Fibroblast of villous mesenchyme (primary cell): ENCODE measurements at places on chromosomes 2 and 18. TPM values are rescaled to one million over a fixed set of nuclear protein-coding genes. Genes with fewer than 3 reads are reported as not detected.

DNA sequence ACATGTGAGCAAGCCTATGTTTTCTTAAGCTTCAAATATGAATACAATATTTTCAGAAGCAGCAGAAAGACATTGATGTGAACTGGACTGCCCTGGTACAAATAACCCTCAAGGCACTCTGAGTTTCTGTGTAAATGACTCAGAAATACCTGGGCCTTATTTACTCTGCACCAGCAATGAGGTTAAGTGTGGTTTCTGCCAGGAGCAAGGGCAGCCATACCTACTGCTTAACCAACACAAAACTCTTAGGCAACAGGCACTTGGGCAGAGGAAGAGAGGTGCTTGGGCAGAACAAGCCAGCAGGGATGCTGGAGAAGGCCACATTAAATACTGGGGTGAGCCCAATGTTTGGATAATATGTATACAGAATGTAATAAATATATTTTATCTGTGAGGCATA, 29.4 kb upstream of the ARL5A start:
- DNase-seq: no peak

DNA sequence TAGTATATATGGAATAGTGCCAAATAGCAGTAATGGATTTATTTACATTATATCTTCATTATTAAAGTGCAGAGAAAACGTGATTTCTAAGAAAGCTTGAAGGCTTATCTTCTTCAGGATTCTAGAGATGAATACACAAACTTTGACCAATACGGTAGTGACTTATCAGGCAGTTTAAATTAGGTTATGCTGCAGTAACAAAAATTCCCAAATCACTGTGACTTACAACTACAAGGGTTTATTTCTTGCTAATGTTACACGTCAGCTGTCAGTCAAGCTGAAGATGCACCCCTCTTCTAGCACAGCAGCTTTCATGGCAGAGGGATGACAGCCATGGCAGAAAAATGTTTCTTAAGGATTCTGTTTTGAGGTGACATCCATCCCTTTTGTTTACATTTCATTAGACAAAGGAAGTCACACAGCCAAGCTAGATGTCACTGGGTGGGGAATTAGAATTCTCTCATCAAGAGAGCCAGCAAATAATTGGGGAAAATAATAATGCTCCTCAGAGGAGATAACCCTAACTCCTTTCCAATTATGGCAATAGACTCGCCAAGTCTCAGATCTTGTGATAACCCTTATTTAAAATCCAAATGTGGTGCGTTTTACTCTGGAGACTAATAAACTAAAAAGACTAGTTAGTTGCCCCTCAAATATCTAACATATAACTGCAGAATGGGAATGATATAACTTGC, 268.3 kb upstream of the CYP26B1 start:
- DNase-seq: no peak

- DNase-seq: no peak
These were observed 561.9 kb downstream of the ARHGAP15 start for GRCh38 chr2:143691121-143691520.

- DNase-seq: no peak
These were observed 20.1 kb upstream of the TCF7L1 start for GRCh38 chr2:85112906-85113625.

GRCh38 chr2:149625671-149626070, 38.1 kb upstream of the MMADHC start:
- no peak for DNase-seq

DNA sequence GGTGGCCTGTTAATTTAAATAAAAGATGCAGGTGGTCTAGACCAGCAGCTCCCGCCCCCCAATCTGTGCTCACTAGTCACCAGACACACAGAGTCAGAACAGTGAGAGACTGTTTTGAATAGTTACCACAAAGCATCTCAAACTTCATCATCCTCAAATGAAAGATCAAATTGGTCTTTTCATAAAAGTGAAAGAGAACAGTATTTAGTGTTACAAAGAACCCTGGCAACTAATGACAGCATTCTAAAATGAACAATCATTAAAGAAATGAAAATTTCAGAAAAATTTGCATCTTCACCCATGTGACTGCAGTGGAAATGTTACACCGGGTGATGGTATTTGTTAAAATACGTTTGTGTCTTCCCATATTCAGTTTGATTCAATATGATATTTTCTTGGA, 65.5 kb upstream of the PMAIP1 start:
- no peak for DNase-seq

GRCh38 chr18:45731716-45732115, 7.7 kb downstream of the SLC14A1 start:
- peak; percentile 32 for DNase-seq

GRCh38 chr2:234444893-234445292, 52.0 kb downstream of the ARL4C start:
- DNase-seq: peak; percentile 93

GRCh38 chr2:217611626-217612127, 391.1 kb downstream of the TNS1 start:
- DNase-seq: no peak

DNA sequence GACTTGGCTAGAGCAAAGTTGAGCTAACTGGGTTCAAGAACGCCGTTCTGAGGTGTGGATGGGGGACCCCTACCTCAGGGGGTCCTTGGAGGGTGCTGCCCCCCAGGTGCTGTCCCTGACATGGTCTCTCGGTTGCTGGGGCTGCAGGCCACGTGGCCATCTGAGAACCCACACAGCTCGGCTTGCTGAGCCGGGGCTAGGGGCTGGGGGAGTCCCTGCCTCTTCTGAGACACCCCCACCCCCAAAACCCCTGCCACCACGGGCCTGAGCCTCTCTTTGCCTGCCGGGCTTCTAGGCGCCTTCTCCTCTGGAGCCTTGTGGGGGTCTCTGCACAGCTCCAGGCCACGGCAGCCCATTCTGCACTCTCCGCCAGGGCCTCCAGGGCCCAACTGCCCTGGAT, 52.0 kb upstream of the LAMA1 start:
- no peak for DNase-seq

- no peak for DNase-seq
These were observed 8.5 kb downstream of the PROC start for GRCh38 chr2:127426501-127427354.

- DNase-seq: peak; percentile 52
These were observed 99.2 kb upstream of the ASAP2 start for GRCh38 chr2:9107168-9108025.

DNA sequence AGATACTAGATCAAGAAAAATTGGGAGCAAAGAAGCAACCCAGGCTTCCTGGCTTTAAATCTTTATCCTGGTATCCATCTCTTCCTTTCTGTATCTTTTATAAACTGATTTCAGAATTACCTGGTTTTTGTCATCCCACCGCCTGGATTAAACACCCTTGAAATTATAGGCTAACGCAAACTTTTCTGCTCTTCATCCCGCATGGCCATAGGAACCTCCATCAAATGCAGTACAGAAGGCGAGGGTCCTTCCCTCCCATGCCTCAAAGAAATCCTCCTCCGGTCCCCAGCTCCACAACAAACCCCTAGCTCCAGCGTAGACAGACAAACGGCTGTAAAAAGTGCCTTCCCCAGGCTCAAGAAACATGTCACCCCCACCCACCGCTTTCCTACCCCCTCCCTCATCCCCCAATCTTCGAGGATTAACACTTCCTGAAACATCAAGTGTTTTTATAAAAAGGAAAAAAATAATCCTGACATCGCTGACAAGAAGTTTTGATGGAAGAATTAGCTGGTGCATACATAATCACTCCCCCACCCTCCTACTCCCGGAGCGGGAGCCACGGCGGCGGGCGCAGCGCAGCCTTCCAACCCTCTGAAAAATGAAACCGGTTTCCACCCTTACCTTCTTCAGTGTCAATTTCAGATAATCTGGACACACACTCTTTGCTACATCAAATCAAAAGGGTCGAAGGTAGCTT, 7.6 kb downstream of the DLX1 start:
- DNase-seq: no peak

DNA sequence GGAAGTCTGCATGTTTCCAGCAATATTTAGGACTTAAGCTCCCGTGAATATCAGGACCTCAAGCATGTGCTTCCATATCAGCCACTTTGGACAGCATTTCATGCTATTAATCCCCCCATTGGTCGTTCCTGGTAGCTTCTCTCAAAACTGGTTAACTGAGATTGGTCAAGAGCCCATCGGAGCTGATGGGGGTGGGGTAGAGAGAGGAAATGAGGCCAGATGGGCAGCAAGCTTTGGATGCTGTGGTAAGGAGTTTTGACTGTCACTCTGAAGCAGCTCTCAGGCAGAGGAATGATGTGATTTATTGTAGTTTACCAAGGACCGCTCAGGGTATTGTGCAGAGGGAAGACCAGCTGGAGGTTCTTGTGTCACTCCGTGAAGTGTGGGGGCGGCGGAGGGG, 81.8 kb downstream of the FAM168B start:
- no peak for DNase-seq

DNA sequence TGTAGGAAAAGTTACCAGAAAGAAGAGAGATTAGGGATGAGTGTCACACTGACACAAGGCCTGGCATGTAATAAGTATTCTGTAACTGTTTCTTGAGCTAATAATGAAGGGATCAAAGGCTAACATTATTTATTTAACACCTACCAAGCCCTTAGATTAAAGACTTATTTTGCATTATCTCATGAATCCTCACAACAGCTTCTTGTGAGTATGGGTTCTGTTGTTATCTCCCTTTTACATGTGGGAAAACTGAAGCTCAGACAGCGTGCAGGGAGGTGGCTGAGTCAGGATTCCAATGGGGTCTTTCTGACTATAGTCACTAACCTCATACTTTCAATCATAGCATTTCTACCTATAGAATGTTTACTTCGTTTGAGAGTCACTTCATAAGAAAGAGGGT, 79.0 kb upstream of the PROKR1 start:
- DNase-seq: no peak

CNRIP1 gene
- total RNA-seq: 24.6 and 25.1 TPM in 2 replicates

RAB6C gene
- total RNA-seq: under 0.01 TPM in 1 of 2 replicates, not detected in the other

DYSF gene
- total RNA-seq: 3.5 and 4.2 TPM in 2 replicates

LDLRAD4 gene
- total RNA-seq: 0.43 and 0.97 TPM in 2 replicates

RSAD2 gene
- 0.64 and 1.3 TPM in 2 replicates for total RNA-seq

HAAO gene
- 0.43 and 1.6 TPM in 2 replicates for total RNA-seq

SCYGR2 gene
- not detected in 2 replicates for total RNA-seq

TXNDC2 gene
- total RNA-seq: under 0.01 TPM in 1 of 2 replicates, not detected in the other

XIRP2 gene
- under 0.01 TPM in 2 replicates for total RNA-seq
